ENCODE measurements at places on chromosomes 2 and 18.

GRCh38 chr2:200471928-200472645 is 37.8 kb downstream of the KCTD18 start:
- DNase-seq, result no peak

GRCh38 chr2:236352761-236353593 is 88.8 kb upstream of the ASB18 start:
- DNase-seq, result peak; percentile 6

GRCh38 chr2:156466739-156467405 is 30.7 kb downstream of the GPD2 start:
- DNase-seq, result no peak

- no peak for DNase-seq
Measured at GRCh38 chr18:474416-474815, 26.1 kb downstream of the COLEC12 start.

- peak; percentile 8 for DNase-seq
Measured at GRCh38 chr2:194343167-194343566, 1313.9 kb upstream of the SLC39A10 start.

DNA sequence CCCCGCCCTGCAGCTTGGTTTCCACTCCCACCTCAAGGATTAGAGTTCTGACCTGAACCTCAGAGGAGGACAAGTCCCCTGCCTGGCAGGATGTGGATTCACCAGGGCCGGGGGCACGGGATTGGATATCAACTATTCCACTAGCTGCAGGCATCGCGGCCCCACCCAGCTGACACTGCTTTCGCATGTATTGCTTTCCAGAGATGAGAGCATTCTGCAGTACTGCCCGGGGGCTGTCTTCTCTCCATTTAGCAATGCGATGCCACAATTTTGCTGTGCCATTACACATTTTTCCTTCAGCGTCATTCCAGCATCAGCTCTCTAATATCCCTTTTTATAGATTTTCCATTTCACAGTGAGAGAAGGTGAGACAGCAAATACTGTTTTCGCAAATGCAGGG is 42.0 kb downstream of the CTIF start:
- no peak for DNase-seq

- DNase-seq, result no peak
Measured at GRCh38 chr2:31411771-31412170, 2.8 kb downstream of the XDH start.

DNA sequence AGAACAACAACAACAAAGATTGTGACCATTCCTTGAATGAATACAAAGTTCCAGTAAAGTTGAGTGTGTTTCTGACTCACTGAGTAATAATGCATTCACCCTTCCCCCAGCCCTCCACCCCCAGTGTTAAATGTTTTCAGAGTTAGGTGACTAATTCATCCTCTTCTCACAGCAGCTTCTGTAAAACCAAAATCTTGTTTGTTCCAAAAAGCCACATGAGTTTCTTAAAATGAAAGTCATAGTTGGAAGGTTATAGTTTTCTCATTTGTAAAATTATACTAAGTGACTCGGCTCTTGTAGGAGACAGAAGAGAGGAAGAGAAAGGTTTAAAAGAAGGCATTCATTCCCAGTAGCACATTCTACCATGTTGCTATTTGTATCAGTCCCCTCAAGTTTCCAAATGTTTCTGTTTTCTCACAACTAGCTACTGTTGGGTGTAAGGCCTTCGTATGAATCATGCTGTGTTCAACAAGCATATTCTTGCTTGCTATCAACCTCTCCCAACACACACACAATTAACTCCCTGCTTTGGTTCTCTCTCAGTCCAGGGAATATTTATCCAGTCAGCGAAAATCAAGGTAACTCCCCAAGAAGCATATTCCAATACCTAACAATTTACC is 75.3 kb downstream of the MBD2 start:
- DNase-seq, result no peak

GRCh38 chr2:67038195-67038594 is 358.9 kb upstream of the ETAA1 start:
- no peak for DNase-seq

- DNase-seq, result no peak
Measured at GRCh38 chr2:61328707-61329251, 142.1 kb downstream of the USP34 start.

DNA sequence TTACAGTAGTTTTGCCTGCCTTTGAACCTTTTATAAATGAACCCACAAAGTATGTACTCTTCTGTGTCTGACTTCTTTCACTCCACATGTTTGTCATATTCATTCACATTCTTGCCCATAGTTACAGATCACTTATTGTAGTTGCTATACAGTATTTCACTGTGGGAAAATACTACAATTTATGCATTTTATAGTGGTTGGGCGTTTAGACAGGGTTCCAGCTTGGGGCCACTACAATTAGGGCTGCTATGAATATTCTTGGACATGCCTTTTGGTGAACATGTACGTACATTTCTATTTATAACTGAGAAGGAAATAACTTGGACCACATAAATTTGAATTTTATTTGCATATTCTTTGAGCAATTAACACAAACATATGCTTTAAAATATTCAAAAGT is 15.4 kb upstream of the PMAIP1 start:
- no peak for DNase-seq

DNA sequence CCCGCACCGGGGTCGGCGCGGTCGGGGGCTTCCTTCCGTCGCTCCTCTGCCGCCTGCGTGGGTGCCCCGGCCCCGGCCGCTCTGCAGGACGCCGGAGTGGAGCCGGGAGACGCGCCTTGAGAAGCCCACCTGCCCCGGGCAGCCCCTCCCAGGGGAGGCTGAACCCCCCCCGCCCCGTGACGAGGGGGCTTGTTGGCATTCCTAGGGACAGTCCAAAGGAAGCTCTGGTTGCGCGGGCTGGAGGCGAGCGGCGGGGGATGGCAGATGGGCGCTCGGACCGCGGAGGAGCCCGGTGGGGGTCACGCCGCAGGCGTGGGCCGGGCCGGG is 133.5 kb upstream of the MGAT5 start:
- DNase-seq, result no peak
